ENCODE measurements at places on chromosomes 1 and 21.

DNA sequence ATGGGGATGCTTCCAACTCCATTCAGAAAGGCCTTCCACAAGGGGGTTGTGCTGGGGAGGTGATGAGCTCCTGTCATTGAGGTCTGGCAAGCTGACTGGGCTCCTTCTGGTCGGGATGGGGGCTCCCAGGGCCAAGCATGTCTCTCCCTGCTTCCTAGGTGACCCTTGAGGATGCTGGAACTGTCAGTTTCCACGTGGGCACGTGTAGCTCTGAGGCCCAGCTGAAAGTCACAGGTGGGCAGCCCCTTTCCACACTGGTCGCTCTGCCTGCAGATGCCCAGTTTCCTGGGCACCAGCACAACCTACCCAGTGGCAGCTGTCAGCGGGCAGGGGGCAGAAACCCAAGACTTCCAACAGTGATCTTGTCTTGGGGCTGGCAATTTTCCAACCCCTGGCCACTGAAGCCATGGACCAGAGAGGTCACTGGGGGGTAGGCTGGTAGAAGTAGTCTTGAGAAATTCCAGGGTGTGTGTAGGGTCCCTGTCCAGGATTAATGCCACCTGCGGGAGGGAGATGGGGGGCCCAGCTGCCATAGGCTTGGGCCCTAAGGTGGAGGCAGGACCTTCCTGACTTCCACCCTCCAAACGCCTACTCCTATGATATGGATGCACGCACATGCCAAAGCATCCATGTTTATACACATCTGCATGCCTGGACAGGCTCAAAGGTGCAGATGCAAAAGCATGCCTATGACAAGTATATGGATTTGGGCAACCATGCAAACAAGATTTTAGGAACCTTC, 97.1 kb downstream of the TRIM11 start:
- DNase-seq, result no peak

DNA sequence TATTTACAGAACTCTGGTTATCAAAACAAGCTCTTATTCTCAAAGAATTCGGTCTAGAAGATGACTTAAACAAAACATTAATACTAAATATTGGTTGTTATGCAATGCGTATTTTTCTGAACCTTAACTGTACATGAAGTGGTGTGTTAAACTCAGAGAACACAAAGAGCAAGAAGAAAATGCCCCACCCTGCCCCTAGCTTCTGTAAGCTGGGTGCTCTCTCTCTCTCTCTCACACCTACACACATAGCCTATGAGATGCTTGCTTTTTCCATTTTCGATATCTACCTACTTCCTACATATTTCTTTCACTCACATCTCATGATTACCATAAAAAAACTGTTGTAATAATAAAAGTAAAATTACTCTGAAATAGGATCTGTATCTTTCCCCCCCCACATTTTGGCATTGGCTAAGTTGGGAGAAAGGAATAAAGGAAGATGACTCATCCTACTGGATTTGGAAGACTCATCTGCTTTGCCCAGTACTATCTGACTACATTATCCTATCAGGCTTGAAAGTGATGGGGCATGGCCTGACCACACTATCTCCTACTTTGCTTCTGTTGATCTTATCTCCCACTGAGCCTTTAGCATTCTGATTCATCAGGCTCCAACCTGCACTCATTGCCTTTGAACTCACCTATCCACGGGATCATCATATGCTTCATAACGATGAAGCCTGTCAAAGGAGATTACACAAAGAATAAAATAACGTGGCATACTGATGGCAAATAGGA, 2.9 kb downstream of the CRYZ start:
- DNase-seq, result no peak

DNA sequence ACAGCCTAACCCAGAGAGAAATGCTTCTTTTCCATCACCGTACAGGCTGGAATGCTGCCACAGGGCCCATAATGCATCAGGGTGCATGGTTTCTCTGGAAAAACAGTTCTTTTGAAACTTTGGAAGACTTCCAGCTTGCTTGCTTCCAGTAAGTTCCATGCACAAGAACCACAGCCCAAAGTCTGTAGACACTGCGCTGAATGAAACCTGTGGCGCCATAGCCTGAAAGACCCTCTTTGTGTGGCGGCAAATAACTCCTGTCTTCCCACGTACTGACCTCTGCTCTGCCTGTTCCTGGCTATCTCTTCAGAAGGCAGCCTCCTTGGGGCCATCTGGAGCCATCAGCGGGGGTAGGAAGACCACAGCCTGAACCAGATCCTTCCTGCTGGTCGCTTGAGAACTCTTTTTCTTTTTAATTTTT, 15.1 kb downstream of the MIIP start:
- no peak for DNase-seq

- DNase-seq, result no peak
These were observed 207.2 kb downstream of the PBX1 start for GRCh38 chr1:164765992-164766720.

GRCh38 chr1:201937624-201938213, 8.6 kb downstream of the LMOD1 start:
- no peak for DNase-seq

- DNase-seq, result no peak
These were observed 104.5 kb upstream of the LMO4 start for GRCh38 chr1:87224201-87224600.

DNA sequence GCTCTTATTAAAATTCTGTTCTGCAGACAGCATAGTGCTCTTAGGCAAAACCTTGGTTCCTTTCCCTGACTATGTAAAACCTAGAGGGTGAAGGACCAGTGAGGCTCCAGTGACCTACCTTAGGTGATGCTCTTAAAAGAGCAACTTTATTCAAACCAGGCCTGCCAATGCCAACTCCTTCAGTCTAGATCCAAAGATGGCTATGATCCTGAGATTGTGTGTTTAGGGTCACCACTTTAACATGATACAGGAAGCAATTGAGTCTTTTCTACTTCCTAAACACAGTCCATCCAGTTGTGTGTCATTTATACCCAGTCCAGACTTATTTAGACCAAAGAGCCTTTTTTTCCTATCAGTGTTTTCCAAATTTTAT, 10.8 kb downstream of the MCL1 start:
- DNase-seq, result no peak

DNA sequence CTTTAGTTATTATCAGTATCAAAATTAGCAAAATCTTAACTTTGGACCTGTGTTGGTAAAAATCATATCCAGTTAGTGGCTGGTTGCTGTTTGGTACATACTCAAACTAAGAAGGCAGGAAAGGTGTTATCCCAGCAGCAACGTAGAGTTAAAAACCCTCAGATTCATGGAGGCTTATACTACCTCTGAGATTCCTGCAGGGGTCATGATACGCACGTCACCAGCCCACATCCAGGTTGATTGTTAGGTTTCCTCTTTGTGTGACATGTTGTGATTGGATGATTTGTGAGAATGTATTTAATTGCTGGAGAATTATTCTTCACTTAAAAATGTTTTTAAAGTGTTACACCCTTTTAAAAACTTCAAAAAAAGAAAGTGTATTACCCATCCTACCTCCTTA, 423.3 kb upstream of the ADGRL2 start:
- DNase-seq, result no peak

GRCh38 chr1:228095938-228096337, 7.2 kb downstream of the C1orf35 start:
- DNase-seq, result no peak

DNA sequence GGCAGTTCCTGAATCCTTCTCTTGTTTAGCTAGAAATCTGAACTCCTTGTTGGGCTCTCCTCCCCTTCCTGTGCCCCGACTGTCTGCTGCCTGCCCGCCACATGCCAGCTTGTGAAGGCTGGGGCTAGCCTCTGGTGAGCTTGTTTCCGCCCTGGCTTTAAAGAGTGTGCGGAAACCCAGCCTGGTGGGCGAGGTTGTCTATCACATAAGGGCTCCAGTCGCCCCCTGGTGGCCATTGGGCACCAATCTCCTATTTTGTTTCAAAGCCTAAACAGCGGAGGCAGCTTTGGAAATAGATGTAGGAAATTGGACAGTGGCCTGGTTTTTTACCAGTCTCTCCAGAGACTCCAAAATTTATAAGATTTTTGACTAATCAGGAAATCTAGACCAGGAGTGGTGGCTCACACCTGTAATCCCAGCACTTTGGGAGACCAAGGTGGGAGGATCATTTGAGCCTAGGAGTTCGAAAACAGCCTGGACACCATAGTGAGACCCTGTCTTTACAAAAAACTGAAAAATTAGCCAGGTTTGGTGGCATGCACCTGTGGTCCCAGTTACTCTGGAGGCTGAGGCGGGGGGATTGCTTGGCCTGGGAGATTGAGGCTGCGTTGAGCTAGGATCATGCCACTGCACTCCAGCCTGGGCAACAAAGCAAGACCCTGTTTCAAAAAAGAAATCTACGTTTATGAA, 9.8 kb downstream of the ATP8B2 start:
- DNase-seq, result peak; percentile 50

DNA sequence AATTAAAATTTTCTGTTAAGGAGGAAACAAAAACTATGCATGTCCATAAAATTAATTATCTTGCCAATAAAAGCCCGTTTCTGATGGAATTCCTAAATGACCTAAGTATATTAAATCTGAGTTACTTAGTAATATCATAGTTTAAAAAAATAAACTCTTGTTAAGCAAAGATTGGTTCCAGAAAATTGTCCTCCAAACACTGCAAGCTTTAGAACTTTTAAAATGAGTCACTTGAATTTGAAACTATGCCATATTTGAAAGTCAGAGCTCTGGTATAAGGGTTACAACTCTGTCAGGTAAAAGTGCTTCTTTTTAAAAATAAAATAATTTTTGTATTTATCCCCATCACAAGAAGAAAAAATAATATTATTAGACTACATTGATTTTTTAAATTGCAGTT, 409.5 kb downstream of the PLPP3 start:
- no peak for DNase-seq

GRCh38 chr1:61851849-61852669, 109.8 kb downstream of the PATJ start:
- no peak for DNase-seq

GRCh38 chr1:221793439-221794078, 51.7 kb upstream of the DUSP10 start:
- no peak for DNase-seq

DNA sequence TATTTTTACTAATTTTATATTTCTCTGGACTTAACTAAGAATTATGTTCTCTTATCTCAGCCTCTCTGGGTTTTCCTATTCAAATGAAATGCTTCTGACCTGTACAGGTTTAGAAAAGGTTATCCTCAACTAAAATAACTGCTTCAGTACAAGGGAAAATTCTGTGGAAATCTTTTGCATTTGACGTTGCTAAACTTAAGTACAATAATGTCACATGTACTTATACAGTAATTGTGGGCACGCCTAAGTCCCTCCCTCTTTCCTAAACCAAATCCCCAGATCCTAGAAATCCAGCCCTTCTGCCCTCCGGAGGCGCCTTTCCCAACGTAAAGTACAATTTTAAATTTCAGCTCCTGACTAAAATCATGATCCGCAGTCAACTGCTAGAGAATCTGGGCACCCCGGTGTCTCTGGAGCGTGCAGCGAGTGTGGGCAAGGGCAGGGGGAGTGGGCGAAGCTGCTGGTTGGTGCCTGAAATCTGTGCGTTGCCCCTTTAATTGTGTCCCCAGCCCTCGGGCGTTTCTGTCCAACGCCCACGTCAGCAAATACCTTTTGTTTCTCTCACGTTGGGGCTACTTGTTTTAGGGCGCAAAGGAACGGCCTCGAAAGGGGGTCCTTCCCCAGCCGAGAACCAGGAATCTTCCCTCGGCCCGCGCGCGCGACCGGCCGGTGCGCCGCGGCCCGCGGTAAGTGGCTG, at the start of gene ZBTB8A:
ZBTB8A (plus strand) TSS at position 541 of the 697 bp plus-strand sequence. CDS start 53,505 bp downstream, outside the sequence.
- DNase-seq, result peak; percentile 40

DNA sequence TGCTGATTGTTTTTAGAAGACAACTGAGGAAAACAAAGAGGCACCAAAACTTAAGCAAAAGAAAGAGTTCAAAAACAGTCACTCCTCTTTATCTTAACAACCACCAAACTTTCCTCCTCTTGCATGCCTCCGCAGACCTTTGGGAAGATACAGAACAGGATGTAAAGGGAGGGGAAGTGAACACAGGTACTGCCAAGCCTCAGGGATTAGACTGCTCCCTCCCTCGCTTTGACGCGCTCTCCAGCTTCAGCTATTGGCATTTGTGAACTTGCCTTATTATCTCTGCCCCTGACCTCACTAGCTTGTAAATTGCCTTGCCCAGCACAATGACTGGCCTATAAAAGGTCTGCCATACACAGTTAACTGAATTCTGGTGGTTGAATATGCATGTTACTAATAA, 4.8 kb upstream of the SRP9 start:
- no peak for DNase-seq

DNA sequence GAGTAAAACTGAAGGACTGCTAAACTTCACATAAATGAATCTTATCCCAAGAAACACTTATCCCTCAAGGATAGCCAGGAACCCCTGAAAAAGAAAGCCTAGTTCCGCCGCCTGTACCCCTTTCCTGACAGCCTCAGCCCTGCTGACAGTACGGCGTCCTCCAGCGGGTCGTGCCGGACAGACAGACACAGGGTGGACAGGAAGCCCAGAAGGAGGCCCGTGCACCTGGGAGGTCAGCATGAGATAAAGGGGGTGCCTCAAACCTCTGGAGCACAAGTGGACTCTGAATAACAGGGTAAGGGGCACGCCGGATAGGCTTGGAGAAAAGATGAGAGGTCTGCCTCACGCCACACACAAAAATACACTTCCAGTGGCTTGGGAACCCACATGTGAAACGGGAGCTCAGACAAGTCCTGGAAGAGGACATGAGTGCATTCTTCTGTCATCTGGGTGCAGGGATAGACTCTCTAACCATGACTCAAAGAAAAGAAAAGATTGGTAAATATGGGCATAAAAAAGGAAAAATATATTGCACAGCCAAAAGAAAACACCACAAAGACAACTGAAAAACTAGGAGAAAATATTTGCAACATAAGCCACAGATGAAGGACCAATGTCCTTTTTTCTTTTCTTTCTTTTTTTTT, 17.3 kb upstream of the ADARB1 start:
- no peak for DNase-seq

DNA sequence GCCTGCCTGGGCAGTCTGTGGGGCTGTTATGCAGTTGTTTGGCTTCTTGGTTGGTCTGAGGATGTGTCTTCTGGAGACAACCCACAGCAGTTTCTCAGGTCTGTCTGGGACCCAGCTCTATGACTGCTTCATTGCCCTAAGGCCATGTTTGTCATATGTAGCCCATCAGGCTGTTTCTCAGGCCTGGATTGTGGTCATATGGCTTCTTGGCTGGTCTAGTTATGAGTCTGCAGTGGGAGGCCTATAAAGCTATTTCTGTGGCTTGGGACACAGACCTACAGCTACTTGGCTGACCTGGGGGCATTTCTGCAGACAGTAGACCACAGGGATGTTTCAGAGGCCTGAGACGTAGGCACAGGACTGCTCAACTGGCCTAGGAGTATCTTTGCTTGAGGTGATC, 41.5 kb downstream of the CHIA start:
- no peak for DNase-seq

- DNase-seq, result no peak
These were observed 124.4 kb upstream of the PTBP2 start for GRCh38 chr1:96597218-96597617.

GRCh38 chr1:20493839-20494608, 8.0 kb upstream of the CAMK2N1 start:
- peak; percentile 73 for DNase-seq

GRCh38 chr21:29416268-29416667, 117.5 kb downstream of the BACH1 start:
- no peak for DNase-seq

Data from NCI-H1930 (cell line).